ENCODE measurements at places on chromosomes 2 and 18.
A peak's percentile ranks its signal among the peaks of the same experiment; 100 is the strongest.

DNA sequence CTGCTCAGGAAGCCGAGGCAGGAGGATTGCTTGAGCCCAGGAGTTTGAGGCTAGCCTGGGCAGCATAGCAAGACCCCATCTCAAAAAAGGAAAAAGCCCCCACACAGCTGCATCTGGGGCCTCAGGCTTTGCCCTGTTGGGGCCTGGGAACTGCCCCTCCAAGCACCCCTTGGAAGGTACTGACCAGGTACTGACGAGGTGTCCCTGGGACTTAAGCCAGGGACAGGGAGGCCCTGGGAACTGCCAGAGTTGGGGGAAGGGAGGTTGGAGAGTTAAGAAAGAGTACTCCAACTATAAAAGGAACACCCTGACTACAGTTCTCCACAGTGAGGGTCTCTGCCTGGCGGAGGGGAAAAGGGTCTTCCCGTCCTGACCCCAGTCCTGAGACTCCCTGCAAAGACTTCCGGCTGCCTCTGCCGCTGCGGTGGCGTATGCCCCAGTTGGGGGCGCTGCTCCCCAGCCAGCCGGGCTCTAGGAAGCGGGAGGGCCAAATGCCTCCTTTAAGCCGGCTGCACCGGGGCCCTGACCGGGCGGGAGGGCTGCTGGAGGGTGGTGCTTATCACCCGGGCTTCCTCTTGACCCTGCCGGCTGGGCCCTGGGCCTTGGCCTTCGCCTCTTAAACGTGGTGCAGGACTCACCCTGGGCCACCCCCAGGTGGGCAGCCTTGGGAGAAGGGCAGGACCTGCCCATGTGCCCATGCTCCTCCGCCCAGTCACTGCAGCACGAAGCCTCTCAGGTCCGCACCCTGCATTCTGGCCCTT is 12.8 kb downstream of the SLC30A3 start:
- H3K4me1 ChIP-seq, result peaks cover 7% of the 10 kb centered on the region
- peak overlapping the region; percentile 27 for H3K4me3 ChIP-seq
- H3K36me3 ChIP-seq, result no peaks in the 10 kb centered on the region

GRCh38 chr2:31132786-31133185 is 5.5 kb downstream of the GALNT14 start:
- H3K27me3 ChIP-seq, result peaks cover 36% of the 10 kb centered on the region
- H3K4me1 ChIP-seq, result peaks cover 35% of the 10 kb centered on the region
- no peak overlapping the region for H3K27ac ChIP-seq
- no peak for DNase-seq
- H3K36me3 ChIP-seq, result no peaks in the 10 kb centered on the region
- H3K4me3 ChIP-seq, result no peak overlapping the region

- peaks cover 3% of the 10 kb centered on the region for H3K36me3 ChIP-seq
- H3K4me1 ChIP-seq, result peaks cover 7% of the 10 kb centered on the region
- no peak for DNase-seq
- no peaks in the 10 kb centered on the region for H3K27me3 ChIP-seq
- H3K27ac ChIP-seq, result no peak overlapping the region
- H3K4me3 ChIP-seq, result no peak overlapping the region
Observed at GRCh38 chr2:148920559-148920958, 45.5 kb downstream of the KIF5C start.

DNA sequence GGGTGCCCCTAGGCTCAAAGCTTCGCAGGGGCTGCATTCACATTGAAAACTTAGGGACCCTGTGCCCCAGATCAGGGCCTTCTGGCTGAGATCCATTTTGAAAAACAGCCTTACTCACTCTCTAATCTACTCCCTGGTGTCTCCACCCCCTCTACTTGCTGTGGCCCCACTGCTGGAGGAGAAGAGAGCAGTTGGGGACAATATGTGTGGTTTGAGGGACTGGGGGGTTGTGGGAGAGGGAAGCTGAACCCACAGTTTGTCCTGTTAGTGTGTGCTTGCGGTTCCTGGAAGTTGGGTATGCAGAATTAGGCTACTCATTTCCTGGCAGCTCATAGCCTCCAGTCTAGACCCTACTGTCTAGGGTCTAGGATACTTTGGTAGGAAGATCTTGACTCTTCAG is 211.4 kb downstream of the PRKCE start:
- H3K36me3 ChIP-seq, result no peaks in the 10 kb centered on the region
- no peaks in the 10 kb centered on the region for H3K27me3 ChIP-seq
- H3K27ac ChIP-seq, result no peak overlapping the region
